ENCODE measurements at places on chromosomes 5 and 9.

DNA sequence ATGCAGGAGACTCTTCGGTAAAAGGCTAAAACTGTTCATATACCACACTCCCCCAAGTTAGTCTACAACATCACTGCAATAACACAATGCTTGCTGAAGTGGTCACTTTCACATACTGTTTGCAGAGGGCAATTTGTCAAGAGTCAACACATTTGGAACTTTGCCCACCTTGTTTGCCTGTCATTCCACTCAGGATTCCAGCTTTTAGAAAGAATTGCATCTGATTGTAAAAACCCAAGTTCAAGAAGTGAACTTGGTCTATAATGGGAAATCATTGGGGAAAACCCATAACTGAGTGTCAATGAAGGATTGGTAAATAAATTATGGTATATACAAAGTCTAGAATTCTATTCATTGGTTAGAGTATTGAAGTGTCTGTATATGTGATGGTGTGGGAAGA is 120.5 kb downstream of the GADD45G start:
- DNase-seq, result no peak

- no peak for DNase-seq
Measured at GRCh38 chr5:67081261-67081660, 115.3 kb downstream of the CD180 start.

GRCh38 chr9:68953771-68954170 is 60.1 kb downstream of the PRKACG start:
- DNase-seq, result no peak

DNA sequence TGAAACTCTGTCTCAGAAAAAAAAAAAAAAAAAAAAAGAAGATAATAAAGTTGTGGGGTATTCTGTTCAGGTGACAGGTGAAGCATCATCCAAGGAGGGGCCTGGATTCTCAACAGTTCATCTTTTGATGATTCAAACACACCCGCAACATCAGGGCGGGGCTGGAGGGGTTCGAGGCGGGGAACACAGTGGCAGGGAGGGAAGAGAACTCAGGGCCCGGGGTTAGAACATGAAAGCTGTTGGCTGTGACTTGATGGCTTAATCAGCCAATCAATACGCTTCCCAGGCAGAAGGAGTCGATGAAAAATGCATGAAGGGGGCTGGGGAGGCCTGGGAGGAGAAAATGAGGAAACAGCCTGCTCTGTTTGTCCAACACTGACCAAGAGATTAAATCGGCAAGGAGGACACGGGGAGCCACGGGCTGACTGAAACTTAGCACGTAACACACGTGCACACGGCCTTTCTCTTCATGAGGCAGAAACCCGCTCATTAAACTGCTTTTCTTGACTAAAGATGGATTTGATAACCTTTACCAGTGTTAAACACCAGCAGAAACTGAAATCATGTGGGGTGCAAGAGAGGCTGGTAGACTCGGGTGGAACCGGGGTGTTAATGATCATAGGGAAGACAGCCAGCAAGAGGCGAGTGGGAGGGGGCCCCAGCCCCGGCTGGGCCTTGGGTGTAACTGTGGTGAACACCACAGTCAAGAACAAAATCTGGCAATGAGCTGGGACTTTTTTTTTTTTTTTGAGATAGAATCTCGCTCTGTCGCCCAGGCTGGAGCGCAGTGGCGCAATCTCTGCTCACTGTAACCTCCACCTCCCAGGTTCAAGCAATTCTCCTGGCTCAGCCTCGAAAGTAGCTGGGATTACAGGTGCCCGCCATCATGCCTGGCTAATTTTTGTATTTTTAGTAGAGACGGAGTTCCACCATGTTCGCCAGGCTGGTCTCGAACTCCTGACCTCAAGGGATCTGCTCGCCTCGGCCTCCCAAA is 105.7 kb upstream of the RAPGEF1 start:
- DNase-seq, result no peak

- no peak for DNase-seq
Measured at GRCh38 chr9:115267790-115268189, 149.8 kb upstream of the TNC start.

GRCh38 chr5:171858303-171858702 is 72.7 kb downstream of the SMIM23 start:
- no peak for DNase-seq

DNA sequence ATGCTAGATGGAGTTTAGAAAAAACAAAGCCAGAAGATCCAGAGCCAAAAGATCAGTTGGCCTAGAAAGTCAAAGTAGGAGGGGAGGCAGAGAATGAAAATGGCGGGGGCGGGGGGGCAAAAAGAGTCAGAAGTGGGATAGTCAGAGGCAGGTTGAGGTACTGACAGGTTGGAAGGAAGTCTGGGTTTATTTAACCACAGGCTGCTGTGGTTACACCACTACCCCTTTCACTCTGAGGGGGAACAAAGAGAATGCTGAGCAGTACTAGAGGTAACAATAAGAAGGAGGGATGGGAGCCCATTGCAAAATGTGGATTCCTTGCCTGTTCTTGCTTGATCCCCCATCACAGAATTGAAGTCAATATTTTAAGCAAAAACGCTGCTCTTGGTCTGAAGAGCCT is 111.8 kb downstream of the CAVIN4 start:
- no peak for DNase-seq

- DNase-seq, result no peak
Measured at GRCh38 chr9:78053627-78054026, 22.0 kb upstream of the GNAQ start.

GRCh38 chr9:89825669-89826068 is 220.9 kb downstream of the GADD45G start:
- DNase-seq, result no peak

GRCh38 chr9:27433631-27434325 is 90.3 kb upstream of the IFNK start:
- no peak for DNase-seq

DNA sequence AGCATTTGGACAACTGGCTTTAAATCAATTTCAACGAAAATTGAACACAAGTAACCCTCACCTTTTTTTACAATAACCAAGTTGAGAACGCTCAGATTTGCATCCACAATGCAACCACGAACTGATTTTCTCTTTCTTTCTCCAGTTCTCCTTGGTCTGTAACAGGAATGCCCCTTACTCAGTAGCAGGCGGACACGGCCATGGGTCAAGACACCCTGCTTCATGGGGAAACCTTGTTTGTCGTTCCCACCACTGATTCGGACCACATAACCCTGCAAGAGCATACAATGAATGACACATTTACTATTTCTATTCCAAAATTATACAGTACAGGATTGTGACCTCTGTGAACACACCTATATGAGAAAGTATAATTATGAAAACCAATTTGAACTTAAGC is 1.4 kb downstream of the RPS6 start:
- no peak for DNase-seq

GRCh38 chr9:86202338-86202882 is 57.0 kb downstream of the C9orf153 start:
- peak; percentile 79 for DNase-seq

DNA sequence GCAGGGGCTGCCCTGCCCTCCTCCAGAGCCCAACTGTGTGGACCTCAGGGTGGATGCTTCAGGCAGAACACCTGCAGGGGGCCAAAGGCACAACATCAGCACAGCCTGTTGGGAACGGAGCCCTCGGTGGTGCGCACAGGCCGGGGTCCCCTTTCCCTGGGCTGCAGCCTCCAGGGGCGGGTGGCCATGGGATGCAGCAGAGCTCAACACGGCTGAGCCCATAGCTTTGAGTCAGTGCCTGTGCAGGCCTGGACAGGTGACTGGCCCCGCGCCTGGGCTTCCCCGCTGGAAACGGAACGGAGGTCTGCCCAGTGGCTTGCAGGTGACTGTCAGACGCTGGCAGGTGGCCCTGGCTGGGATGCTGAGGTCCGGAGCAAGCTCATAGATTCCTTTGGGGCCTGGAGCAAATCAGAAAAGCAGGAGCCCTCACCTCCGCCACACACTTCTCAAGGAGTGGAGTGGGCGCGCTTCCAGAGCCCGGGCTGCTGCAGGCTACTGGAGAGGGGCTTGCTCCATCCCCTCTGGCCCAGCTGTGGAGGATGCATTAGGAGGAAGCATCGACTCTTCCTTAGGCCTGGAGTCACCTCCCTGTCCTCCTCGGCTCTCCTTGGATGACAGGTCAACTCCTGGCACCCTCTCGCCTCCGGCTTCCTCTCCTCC is 69.8 kb upstream of the RNU6ATAC start:
- no peak for DNase-seq

DNA sequence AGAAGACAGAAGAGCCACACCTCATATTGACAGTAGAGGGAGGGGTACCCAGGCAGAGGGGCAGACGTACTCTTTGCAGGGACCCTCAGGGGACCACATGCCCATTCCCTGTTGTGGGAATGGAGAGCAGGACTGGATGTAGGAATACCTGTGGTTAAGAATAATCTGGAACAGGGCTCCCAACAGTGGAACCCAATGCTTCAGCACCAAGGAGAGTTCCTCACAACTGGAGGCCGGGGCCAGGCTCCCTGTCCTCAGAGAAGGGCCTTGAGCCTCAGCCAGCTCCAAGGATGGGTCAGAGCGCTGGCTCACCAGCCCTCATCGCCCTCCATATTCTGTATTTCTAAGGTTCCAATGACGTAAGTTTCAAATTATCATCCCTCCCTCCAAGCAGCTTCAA is 7.4 kb upstream of the SHC3 start:
- peak; percentile 29 for DNase-seq

DNA sequence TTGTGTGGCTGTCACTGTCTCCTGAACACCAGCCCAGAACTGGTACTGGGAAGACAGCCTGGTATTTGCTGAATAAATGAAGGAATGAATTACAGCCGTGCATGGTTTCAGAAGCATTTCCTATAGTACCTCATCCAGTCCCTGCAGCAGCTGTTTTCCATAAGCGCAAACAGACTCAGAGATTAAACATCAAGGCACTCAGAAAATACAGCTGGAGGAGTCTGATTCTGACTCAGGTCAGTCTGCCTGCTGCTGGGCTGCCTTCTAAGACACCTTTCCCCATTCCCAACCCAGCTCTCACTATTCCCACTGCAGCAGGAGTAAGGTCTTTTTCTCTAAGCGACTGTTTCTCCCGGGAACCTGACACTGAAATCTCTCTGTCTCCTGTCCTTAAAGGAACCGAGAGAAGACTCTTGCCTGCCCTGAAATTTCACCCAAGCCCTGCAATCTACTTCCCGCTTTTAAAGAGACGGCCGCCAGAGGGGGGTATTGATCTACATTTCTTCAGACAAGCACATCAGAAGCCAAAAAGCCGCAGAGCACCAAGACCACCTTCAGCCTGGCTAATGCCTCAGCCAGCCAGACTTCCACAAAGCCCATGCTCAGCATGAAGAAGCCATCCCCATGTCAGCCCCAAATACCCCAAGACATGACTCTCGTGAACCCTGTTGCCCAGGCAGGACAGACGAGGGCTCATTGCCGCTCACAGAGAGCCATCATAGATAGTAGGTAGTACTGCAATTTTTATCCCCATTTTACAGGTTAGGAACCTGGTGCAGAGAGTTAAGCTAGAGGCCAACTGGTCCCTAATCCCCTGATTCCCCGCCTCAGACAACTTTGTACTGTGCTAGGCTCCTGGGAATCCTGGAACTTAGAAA is 5.4 kb upstream of the FOXI1 start:
- peak; percentile 81 for DNase-seq

DNA sequence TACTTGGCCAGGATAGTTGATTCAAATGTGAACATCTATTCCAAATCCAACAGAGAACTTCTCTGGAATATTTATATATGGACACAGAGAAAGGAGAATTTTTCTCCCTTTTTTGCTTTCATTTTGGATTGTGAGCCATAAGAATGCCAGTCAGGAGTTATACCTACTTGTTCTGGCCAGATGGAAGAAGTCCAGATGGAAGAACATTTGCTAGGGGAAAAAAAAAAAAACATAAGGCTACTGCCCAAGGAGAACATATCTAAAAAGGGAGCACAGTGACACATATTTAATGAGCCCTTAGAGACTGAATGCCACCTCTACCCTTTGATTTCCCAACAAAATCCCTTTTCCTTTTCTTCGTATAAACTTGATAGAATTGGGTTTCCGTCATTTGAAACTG is 61.7 kb upstream of the PPP2R2B start:
- DNase-seq, result no peak

DNA sequence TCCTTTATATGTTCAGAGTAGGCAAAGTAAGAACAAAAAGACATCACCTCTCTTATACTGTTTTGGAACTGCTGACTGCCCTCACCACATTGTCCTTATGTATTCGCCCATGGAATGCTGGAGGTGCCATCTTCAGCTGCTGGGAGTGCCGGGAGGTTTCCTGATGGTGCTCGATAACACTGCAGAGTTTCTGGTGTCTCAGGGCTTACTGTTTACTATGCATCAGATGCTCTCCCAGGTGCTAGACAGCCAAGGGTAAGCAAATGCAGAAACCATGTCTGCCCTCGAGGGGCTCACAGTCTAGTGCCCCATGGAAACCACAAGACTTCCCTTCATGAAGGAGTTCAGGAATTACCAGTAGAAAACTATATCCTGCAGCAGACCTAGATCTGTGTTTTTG is 70.1 kb upstream of the SMIM23 start:
- DNase-seq, result no peak

DNA sequence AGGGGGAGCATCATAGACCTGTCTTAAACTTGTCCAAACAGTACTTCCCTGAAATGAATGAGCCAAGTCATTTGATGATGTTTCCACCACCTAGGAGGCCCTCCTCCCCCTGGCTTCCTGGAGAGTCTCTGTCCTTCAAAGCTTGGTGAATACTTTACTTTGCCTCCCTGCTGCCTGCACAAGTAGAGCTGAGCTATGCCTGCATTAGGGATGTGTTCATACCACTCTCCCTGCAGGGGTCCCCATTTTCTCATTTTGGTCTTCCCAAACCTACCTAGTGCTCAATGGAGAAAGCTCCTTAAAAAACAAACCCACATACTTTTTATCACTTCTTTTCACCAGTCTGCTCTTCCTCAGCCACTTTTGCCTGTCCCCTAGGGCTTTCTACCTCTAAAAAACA is 7.7 kb downstream of the CCNI2 start:
- DNase-seq, result no peak

GRCh38 chr5:17852740-17853139 is 218.5 kb downstream of the TAF11L14 start:
- DNase-seq, result no peak

DNA sequence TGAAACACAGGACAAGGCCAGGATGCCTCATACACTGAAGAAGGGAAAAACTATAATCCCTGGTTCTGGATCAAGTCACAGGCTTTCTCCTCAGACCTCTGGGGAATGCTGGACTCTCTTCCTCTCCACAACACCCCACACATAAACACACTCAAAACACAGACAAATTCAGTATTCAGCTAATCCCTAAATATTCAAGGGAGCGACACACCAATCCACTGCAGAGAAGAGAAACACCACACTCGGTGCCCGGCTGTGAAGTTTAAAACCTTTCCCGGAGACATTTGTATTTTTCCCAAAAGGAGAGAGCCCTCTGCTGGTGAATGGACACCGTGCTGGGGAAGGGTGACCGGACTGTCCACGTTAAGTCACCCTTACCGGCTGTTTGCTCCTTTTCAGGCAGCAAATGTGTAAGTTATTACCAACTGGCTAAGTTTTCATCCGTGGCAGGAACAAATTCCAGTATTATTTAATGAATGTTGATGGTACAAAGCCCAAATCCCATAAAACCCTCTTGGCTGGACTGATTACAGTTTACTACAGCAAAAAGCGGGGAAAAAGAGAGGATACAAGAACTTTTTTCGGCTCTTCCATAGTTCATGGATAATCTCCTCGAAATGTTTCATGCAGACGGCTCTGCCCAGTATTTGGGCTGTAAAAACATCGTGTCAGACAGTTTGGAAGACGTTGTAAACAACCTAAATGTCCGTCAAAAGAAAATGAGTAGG is 130.9 kb upstream of the SLC30A5 start:
- peak; percentile 87 for DNase-seq

- no peak for DNase-seq
Measured at GRCh38 chr9:99634186-99634585, 187.5 kb upstream of the NR4A3 start.
